ENCODE measurements at places on chromosomes 1 and 21.

- no peak for DNase-seq
Observed at GRCh38 chr1:39652554-39652953, 13.1 kb upstream of the HEYL start.

- no peak for DNase-seq
Observed at GRCh38 chr1:13583966-13584791, 547 bp downstream of the PDPN start.

DNA sequence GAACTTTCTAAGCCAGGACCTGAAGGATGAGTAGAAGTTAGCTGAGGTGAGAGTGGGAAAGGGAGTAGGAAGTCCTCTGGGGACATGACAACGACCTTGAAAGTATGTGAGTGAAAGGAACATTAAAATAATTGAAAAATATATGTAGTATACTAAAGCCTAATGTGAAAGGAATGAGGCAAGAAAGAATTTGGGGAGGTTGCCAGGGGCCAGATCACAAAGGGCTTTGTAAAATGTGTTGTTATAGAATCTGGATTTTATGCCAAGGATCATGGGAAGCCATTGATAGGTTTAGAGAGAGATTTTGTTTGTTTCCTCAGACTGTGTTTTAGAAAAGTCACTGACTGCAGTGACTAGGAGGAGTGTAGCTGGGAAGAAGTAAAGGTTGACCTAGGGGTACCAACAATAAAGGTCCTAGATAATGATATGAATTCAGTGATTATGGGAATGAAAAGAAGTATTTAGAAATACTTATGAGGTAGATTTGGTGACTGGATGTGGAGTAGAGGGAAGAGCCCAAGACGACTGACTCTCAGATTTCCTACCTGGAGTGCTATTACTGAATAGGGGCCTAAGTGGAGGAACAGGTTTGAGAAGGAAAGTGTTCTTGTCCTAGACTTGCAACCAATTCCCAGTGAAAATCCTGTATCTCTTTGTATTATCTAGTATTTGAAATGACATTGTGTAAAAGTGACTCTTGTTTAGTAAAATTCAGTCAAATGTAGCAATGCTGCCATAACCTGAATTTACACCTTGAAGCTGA, 179.8 kb downstream of the PHTF1 start:
- no peak for DNase-seq

- no peak for DNase-seq
Observed at GRCh38 chr1:230300322-230301301, 125.5 kb downstream of the PGBD5 start.

- no peak for DNase-seq
Observed at GRCh38 chr1:42983693-42984092, 25.0 kb upstream of the SLC2A1 start.

DNA sequence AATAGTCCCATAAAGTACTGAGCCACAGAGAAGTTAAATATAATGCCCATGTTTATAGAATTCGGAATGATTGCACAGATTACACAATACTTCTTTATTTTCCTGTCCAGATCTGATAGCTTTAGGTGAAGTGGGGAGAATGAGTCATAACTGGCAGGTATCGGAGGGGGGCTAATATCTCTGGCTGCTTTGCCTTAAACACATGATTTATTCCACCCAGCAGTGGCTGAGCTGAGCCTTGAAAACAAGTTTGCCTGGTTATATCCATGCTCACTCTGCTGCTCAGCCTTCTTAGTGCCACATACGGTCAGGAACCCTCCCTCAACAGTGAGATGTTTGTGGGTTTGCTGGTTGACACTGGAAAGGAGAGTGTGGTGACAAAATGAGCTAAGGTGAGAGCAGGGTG, 119.7 kb upstream of the ZNF648 start:
- no peak for DNase-seq

DNA sequence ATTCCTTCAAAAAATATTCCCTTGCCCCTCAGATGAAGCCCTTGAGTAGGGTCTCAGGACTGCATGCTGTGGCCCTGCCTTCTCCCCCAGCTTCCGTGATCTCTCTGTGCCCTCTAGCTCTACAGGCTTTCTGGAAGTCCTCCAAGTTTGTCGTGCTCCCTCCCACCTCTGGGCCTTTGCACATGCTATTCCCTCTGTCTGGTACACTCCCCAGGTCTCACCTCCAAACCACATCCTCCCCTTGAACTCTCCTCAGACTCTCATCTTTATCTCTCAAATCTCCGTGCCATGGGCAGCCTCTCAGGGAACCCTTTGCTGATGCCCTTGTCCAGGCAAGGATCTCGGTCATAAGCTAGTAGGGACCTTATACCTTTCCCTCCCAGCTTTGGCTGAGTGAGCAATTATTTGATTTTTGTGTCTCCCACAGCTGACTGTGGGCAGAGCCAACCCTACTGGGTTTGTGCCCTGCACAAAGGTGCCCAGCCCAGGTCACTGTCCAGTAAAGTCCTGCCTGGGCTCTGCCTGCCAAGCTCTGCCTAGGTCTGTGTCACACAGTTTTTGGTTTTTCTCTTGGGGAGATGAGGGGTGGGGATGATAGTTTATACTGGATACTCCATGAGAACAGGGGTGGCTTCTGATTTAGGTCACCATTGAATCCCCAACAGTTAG, 188.1 kb downstream of the ZNF281 start:
- DNase-seq: no peak

DNA sequence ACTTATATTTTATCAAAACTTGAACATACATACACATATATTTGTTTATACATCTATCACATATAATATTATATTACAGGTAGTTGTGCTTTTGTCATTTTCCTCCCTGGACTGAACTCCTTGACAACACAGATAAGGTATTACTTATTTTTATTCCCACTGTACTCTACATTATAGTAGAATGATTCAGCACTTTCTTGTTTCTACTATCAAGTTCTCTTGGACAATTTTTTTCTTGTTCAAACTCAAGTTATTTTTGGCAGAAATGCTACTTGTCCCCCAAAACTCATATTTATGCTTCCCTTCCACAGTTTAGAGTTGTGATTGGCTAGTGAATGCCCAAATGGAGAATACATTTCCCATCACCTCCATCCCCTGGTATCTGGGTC, 10.8 kb upstream of the PTPRC start:
- no peak for DNase-seq

GRCh38 chr1:9767964-9768668, 55.6 kb downstream of the CLSTN1 start:
- no peak for DNase-seq

DNA sequence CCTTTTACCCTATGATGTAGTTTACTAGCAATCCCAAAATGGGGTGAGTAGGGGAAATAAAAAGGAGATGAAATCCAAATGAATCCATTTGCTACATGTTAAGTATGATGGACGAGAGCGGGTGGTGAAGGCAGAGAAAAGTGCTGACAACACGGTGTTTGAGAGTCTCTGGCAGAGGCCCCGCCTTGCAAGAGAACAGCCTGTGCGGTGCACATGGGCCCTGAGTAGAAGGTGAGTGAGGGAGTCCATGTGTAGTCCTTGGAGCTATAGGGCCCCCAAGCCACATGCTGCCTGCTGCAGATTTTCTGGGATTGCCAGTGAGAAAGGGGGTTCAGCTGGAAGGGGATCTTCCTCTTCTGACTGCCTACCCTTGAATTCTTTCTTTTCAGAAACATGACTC, 177.1 kb downstream of the TNR start:
- no peak for DNase-seq

DNA sequence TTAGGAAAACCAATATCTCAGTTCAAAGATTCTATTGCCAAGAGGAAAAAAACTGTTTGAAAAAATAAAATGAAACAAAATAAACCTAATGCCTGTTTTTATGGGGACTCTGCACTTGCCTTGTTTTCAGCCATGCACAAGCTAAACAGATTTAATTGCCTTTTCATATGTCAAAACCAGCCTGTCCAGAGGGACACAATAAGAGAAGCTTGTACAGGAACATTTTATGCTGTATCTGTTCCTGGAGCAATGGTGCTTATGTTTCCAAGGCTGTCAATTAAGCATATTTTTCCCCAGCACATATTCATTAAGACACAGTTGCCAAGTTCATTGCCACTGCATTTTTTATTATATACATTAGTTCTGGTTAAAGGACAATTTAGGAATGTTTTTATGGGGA, 470.9 kb downstream of the LRRIQ3 start:
- DNase-seq: no peak

GRCh38 chr1:223716302-223716862, 4.0 kb downstream of the CAPN2 start:
- DNase-seq: peak; percentile 73
